ENCODE measurements at places on chromosomes 3 and 15. TPM values are rescaled to one million over a fixed set of nuclear protein-coding genes. Genes with fewer than 3 reads are reported as not detected.

Gene MFGE8
- total RNA-seq = 165 TPM

Gene TGM5
- 0.91 TPM for total RNA-seq

Gene ITIH4
- 37.1 TPM for total RNA-seq

Gene TOP2B
- total RNA-seq = 192 TPM

Gene GABPB1
- total RNA-seq = 21.3 TPM

Gene ONECUT1
- total RNA-seq = not detected
